ENCODE measurements at places on chromosomes 13 and 19. TPM values are rescaled to one million over a fixed set of nuclear protein-coding genes. Genes with fewer than 3 reads are reported as not detected.
A peak's percentile ranks its signal among the peaks of the same experiment; 100 is the strongest.

- DNase-seq: no peak
- H3K36me3 ChIP-seq: no peaks in the 10 kb centered on the region
- H3K27me3 ChIP-seq: peaks cover 33% of the 10 kb centered on the region
Measured at GRCh38 chr13:95642028-95642621, 2.4 kb downstream of the DZIP1 start.

DNA sequence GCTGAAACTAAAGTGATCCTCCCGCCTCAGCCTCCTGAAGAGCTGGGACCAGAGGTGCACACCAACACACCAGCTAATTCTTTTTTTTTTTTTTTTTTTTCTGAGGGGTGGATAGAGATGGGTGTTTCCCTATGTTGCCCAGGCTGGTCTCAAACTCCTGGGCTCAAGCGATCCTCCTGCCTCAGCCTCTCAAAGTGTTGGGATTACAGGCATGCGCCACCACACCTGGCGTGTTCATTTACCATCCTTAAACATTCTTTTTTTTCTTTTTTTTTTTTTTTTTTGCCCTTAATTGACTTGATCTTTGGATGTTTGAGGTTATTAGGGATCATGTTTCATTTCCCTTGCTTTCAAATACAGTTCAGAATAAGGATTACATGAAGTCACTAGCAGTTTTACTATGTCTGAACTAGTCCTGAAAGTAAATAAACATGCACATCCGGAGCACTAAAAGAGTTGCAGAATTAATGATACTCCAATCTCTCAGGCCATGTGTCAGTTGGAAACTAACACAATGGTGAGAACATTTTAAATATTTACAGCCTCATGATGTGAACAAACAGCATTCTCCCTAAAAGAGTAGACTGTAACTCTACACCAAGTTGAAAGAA, 10.2 kb downstream of the UTP14C start:
- H3K4me1 ChIP-seq: no peaks in the 10 kb centered on the region
- no peaks in the 10 kb centered on the region for H3K27me3 ChIP-seq
- no peak overlapping the region for H3K4me3 ChIP-seq
- DNase-seq: no peak
- no peak overlapping the region for H3K27ac ChIP-seq

GRCh38 chr13:23799945-23800344, 89.3 kb downstream of the MIPEP start:
- H3K27me3 ChIP-seq: no peaks in the 10 kb centered on the region
- DNase-seq: no peak
- peak overlapping the region; percentile 4 for H3K27ac ChIP-seq
- peaks cover 4% of the 10 kb centered on the region for H3K4me1 ChIP-seq
- no peak overlapping the region for H3K4me3 ChIP-seq
- H3K36me3 ChIP-seq: no peaks in the 10 kb centered on the region

- peaks cover 9% of the 10 kb centered on the region for H3K36me3 ChIP-seq
- peaks cover 42% of the 10 kb centered on the region for H3K4me1 ChIP-seq
Measured at GRCh38 chr13:40994581-40995230, 24.4 kb downstream of the ELF1 start.

DNA sequence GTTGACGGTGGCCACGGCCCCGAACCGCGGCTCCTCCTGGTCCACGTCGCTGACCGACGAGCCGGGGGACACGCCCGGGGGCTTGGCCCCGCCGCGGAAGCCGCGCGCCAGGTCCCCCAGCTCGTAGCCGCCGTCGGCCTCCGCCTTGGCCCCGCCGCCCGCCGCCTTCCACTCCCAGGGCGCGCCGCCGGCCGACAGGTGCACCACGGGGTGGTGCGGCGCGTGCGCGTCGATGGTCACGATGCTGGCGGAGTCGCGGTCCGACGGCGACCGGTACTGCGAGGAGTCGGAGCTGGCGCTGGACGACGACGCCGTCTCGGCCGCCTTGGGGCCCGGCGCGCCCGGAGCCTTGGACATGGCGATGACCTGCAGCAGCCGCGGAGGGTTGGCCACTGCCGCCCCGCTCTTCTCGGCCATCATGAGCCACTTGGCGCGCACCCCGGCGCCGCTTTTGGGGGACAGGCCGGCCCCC, 9.0 kb downstream of the PLPPR3 start:
- no peak overlapping the region for H3K27ac ChIP-seq
- DNase-seq: no peak
- no peaks in the 10 kb centered on the region for H3K27me3 ChIP-seq

- no peak overlapping the region for H3K27ac ChIP-seq
- H3K36me3 ChIP-seq: no peaks in the 10 kb centered on the region
- no peak overlapping the region for H3K4me3 ChIP-seq
- no peak for DNase-seq
- peaks cover 25% of the 10 kb centered on the region for H3K4me1 ChIP-seq
Measured at GRCh38 chr13:49216334-49216733, 3.8 kb upstream of the MLNR start.

- H3K4me1 ChIP-seq: no peaks in the 10 kb centered on the region
- H3K4me3 ChIP-seq: no peak overlapping the region
- DNase-seq: no peak
- H3K27ac ChIP-seq: no peak overlapping the region
Measured at GRCh38 chr19:41106177-41106576, 8.1 kb upstream of the CYP2F1 start.

DNA sequence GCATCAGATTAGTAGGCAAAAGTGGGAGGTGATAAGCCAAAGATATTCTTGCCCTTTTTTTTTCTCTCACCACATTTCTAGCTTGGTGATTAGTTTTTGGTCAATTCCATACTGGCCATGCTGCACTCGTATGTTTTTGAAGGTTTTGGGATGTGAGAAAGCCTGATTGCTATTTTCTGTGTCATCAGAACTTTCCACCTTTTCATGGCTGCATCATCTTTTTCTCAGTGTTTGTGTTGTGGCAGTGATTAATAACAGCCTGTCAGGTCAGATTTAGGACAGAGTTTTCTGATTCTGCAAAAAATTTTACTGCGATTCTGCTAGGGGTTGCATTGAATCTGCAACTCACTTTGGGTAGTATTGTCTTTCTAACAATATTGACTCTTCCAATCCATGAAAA, 32.9 kb downstream of the PSG1 start:
- H3K27me3 ChIP-seq: no peaks in the 10 kb centered on the region
- no peak overlapping the region for H3K27ac ChIP-seq
- no peaks in the 10 kb centered on the region for H3K36me3 ChIP-seq

GRCh38 chr13:39656325-39656677, 839 bp downstream of the COG6 start:
- H3K27me3 ChIP-seq: peaks cover under 1% of the 10 kb centered on the region
- peaks cover 12% of the 10 kb centered on the region for H3K4me1 ChIP-seq

- H3K36me3 ChIP-seq: no peaks in the 10 kb centered on the region
- H3K27me3 ChIP-seq: peaks cover 26% of the 10 kb centered on the region
- H3K4me1 ChIP-seq: peaks cover 3% of the 10 kb centered on the region
- no peak overlapping the region for H3K4me3 ChIP-seq
- no peak for DNase-seq
- peak overlapping the region; percentile 90 for H3K27ac ChIP-seq
Measured at GRCh38 chr19:35249848-35250711, 1.3 kb downstream of the LSR start.

- H3K36me3 ChIP-seq: no peaks in the 10 kb centered on the region
- no peak overlapping the region for H3K27ac ChIP-seq
- H3K27me3 ChIP-seq: peaks cover 5% of the 10 kb centered on the region
- H3K4me1 ChIP-seq: no peaks in the 10 kb centered on the region
- H3K4me3 ChIP-seq: no peak overlapping the region
Measured at GRCh38 chr19:32171719-32172151, 173.7 kb upstream of the ZNF507 start.

DNA sequence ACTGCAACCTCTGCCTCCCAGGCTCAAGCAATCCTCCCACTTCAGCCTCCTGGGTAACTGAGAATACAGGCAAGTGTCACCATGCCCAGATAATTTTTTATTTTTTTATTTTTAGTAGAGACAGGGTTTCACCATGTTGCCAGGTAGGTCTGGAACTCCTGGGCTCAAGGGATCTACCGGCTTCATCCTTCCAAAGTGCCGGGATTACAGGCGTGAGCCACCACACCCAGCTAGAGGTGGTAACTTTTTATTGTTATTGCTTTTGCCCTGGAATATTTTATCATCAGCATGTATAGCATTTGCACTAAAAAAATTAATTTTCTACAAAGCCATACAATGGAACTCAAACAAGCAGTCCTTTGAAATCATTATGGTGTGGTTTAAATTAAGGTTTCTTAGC, 14.0 kb downstream of the HAUS8 start:
- no peaks in the 10 kb centered on the region for H3K27me3 ChIP-seq
- H3K4me1 ChIP-seq: peaks cover 10% of the 10 kb centered on the region
- H3K36me3 ChIP-seq: peaks cover 9% of the 10 kb centered on the region
- no peak overlapping the region for H3K27ac ChIP-seq

DNA sequence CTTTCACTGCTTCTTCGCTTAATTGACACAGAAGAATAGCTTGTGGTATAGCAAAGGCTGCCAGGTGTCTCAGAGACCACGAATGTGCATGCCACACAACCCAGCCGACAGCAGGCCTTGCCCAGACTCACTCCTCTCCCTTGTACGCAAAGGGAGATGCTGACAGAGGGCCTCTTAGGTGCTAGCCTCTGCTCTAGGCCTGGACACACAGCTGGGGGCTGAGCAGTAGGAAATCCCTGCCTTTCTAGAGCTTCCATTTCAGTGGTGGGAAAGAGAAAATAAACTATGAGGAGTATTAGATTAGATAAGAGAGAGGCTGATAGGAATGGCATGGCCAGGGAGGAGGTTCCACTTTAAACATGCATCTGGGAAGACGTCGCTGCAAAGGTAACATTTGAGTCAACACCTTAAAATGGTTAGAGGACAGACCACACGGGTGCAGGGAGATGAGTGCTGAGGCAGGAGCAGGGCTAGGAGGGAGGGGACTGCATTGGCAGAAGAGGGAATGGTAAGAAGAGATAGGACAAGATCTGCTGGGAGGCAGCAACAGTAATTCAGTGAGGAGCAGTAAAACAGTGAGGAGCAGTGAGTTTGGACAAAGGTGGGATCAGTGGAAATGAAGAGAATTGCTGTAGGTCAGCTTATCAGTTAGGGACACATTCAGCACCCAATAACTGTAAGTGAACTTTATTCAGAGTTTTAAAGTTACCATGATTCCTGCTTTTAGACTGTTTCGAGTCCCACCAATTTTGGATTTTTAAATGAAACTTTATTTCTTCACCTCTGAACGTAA, 100.0 kb downstream of the RNF17 start:
- no peaks in the 10 kb centered on the region for H3K36me3 ChIP-seq
- H3K4me1 ChIP-seq: no peaks in the 10 kb centered on the region
- H3K27me3 ChIP-seq: no peaks in the 10 kb centered on the region
- H3K27ac ChIP-seq: no peak overlapping the region
- DNase-seq: no peak

DNA sequence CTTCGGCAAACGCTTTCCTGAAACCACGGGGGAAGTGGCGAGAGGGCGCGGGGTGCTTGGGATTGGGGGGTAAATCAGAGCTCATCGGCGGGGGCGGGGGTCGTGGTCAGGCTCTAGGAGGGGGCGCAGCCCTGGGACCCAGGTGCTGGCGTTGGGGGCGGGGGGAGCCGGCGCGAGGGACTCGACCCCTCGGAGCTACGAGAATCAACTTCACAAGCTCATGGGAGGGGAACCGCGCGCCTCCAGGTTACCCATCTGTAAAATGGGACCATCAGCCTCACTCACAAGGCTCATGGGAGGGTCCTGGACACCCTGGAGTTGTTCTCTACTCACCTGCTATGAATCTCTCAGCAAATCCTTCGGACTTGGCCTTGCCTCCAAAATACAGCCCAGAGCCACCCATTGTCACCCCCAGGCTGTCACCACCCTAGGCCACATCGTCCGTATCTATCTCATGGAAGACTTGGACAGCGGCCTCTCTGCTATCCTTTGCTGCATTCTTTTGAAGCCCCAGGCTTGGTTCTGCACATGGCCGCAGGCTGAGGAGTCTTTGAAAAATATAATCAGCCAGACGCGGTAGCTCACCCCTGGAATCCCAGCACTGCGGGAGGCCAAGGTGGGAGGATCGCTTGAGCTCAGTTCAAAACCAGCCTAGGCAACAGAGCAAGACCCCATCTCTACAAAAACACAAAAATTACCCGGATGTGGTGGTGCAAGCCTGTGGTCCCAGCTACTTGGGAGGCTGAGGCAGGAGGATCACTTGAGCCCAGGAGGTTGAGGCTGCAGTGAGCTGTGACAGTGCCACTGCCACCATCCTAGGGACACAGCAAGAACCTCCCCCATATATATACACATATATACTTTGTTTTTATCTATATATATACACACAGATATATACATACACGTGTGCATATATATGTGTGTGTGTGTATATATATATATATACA, 939 bp upstream of the RANBP3 start:
- peaks cover 4% of the 10 kb centered on the region for H3K36me3 ChIP-seq
- H3K27me3 ChIP-seq: no peaks in the 10 kb centered on the region
- H3K4me1 ChIP-seq: peaks cover 69% of the 10 kb centered on the region
- no peak for DNase-seq
- H3K4me3 ChIP-seq: peak overlapping the region; percentile 97

DNA sequence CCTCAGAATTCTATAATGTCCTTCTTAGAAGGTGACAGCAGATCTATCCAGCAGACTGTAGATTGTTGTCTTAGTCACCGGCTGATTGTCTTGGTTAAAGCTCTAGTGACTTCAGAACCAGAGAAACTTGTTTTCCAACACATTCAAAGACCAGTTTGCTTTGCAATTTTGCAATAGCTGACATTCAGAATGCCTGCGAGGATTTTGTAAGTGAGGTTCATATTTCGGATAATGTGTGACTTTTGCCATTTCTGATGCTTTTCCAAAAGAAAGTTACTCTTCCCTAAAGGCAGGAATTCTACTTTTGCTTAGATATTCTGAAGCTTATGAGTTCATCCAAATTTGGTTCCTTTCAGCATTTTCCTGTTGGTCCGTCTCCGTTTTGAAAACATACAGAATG, 13.2 kb downstream of the SPINT2 start:
- DNase-seq: no peak
- no peak overlapping the region for H3K27ac ChIP-seq
- H3K27me3 ChIP-seq: no peaks in the 10 kb centered on the region
- H3K4me1 ChIP-seq: peaks cover 5% of the 10 kb centered on the region
- no peak overlapping the region for H3K4me3 ChIP-seq
- H3K36me3 ChIP-seq: no peaks in the 10 kb centered on the region

- H3K4me3 ChIP-seq: no peak overlapping the region
- H3K27ac ChIP-seq: no peak overlapping the region
- H3K36me3 ChIP-seq: no peaks in the 10 kb centered on the region
- peaks cover 4% of the 10 kb centered on the region for H3K27me3 ChIP-seq
- H3K4me1 ChIP-seq: no peaks in the 10 kb centered on the region
- DNase-seq: no peak
Measured at GRCh38 chr19:51739466-51740213, 12.0 kb downstream of the FPR1 start.

The THSD8 gene
- 0.98 TPM for total RNA-seq

The UPF1 gene
- 116 TPM for total RNA-seq

The SBK3 gene
- not detected for total RNA-seq

The RNF17 gene
- total RNA-seq: not detected

The LGALS14 gene
- not detected for total RNA-seq

The CEACAM20 gene
- not detected for total RNA-seq

The C1QTNF9 gene
- total RNA-seq: not detected

The CYP4F2 gene
- total RNA-seq: not detected

The ZNF8 gene
- 8.6 TPM for total RNA-seq

The LGI4 gene
- total RNA-seq: 0.15 TPM
